ENCODE measurements at places on chromosomes 6 and 20.

DNA sequence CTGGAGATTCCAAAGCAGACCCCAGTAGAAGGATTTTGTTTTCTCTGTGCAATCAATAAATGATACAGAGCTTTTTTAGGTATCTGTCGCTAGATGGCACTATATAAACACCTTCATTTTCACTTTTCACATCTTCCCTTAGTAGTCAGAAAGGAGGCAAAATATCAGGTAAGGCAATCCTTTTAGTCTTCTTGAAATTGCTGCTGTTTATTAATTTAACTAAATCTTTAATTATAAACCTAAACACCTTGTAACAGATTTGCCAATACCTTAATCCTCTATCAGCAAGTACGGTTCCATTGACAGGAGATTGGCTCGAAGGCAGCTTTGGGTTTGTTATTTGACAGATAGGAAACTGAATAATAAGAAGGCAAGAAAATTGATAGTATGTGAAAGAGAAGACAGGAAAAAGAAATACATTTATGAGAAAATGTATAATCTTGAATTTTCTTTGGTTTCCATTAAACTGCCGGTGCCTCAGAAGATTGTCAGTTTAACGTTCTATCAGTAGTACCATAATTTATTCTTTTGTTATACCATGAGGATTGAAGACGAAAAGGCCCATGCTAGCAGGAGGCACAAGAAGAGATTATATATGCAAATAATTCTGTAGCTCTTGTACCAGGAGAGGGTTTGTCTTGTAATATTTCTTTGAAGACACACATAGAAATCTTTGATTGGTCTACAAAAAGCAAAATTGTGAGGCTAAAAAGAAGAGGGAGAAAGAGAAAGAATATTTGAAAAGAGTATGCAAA, 23.5 kb upstream of the IBTK start:
- DNase-seq: no peak

GRCh38 chr20:4546786-4547185, 174.9 kb upstream of the PRND start:
- no peak for DNase-seq

GRCh38 chr20:48242623-48243022, 457.3 kb upstream of the SULF2 start:
- no peak for DNase-seq

- no peak for DNase-seq
Measured at GRCh38 chr6:4472969-4473642, 303.1 kb upstream of the CDYL start.

DNA sequence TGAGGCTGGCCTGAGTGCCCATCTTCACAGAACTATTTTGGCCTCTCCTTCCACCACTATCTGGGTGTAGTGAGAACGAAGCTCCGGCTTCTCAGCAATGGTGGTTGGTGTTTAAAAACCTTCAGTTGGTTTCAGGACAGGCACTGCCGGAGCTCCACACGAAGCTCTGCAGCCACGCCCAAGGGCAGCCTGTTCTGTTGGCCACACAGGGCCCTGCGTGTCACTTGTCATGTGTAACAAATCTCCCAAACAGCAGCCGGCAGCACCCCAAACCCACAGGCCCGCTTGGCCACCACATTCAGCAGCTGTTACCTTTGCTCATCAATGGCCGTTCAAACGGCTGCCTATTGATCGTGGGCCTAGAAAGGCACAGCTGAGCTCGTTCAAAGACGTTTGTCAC, 97.5 kb downstream of the ERMARD start:
- no peak for DNase-seq

DNA sequence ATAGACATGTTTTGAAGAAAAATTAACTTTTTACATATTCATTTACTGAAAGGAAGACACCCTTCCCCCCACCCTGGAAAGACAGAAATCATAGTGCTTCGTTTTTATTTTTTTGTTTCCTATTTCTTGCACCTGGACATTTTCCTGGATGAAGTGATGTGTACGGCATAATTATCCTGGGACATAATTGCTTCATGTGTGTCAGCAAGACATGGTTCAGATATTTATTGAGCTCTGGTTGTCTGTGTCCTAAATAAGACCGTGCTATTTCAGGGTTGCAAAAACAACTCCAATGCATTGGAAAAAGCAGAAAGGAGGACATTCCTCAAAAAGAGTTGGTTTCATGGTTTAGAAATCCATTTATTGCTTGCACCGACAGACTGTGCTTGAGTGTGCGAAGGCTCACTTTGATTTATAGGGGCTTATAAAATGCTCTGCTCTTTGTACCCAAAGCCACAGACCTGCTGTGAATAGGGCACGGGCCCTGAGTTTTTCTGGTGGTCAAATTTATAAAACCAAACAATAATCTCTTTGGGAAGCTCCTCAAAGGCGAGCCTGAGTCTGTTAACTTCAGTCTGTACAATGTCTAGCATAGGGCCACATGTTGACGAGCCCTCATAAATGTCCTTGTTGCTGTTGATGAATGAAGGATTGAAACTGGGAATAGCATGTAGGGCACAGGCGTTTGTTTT, 179.5 kb downstream of the SOX4 start:
- DNase-seq: no peak

GRCh38 chr6:85458782-85459181, 8.9 kb downstream of the NT5E start:
- DNase-seq: no peak

DNA sequence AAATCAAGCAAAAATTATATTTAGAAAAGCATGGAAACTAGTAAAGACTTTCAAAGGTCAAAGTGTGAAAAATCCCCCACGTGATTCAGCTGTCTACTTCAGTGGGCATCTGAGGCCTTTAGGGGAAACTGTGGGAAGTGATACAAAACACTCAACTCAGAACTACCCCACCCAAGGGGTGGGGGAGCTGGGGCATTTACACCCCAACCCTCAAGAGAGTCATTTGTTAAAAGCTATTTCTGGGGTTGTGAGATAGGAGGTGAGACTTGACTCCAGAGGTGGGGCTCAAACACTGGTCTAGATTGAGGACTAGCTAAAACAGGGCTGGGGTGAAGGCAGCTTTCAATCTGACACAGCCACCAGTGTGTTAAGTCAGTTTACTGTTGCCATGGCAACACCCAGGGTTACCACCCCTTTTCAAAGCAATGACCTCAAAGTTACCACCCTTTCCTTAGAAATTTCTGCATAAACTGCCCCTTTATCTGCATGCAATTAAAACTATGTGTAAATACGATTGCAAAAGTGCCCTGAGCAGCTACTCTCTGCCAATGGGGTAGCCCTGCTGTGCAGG, 9.9 kb upstream of the GTSF1L start:
- no peak for DNase-seq

- no peak for DNase-seq
Measured at GRCh38 chr20:17956099-17956685, 12.4 kb downstream of the SNX5 start.

- DNase-seq: no peak
Measured at GRCh38 chr6:168514216-168514615, 73.2 kb downstream of the SMOC2 start.

DNA sequence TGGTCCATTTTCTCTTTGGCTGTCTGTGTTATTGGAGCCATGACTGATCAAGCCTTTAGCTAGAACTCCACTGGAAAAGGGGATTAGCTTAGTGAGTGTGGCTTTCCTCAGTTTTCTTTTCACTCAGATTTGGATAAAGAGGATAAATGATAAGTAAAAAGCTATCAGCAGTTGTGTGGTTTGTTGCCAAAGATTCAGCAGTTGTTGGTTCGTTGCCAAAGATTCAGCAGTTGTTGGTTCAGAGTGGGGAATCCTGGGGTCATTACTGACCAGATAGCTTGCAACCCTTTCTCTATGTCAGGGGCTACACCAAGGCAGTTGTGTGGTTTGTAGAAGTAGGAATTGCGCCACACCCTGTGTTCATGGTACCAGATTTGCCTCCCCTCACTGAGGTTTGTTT, 107.7 kb upstream of the SCP2D1 start:
- no peak for DNase-seq

- no peak for DNase-seq
Measured at GRCh38 chr6:51429017-51429712, 610.5 kb downstream of the TFAP2B start.

- no peak for DNase-seq
Measured at GRCh38 chr6:22550971-22551670, 18.2 kb upstream of the HDGFL1 start.

- no peak for DNase-seq
Measured at GRCh38 chr20:57600320-57601210, 19.7 kb downstream of the ZBP1 start.

GRCh38 chr6:21524201-21524600, 69.3 kb upstream of the SOX4 start:
- DNase-seq: no peak

DNA sequence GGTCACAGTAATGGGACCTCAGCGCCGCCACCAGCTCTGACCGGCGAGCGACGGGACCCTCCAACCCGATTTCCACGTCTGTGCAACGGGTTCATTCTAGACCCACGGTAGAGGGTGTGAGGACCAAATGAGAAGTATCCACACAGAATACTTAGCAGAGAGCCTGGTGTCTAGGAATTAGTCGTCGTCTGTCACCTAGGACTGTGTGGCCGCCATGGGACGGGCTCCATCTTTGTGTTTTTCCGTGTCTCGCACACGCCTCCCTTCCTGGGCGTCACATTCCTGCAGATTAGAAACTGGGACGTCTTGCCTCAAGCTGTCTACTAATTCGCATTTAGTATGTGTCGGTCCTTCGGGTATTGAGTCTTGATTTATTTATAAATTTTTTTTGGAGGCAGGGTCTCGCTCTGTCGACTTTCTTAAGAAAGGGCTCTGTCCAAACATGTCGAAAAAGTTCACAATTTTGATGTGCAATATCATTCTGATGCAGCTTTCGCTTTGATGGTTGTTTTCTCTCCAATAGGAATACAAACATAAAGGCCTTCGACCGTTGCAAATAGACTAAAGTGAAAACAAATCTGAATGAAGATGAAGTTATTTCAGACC, 563 bp downstream of the MGME1 start:
- no peak for DNase-seq

DNA sequence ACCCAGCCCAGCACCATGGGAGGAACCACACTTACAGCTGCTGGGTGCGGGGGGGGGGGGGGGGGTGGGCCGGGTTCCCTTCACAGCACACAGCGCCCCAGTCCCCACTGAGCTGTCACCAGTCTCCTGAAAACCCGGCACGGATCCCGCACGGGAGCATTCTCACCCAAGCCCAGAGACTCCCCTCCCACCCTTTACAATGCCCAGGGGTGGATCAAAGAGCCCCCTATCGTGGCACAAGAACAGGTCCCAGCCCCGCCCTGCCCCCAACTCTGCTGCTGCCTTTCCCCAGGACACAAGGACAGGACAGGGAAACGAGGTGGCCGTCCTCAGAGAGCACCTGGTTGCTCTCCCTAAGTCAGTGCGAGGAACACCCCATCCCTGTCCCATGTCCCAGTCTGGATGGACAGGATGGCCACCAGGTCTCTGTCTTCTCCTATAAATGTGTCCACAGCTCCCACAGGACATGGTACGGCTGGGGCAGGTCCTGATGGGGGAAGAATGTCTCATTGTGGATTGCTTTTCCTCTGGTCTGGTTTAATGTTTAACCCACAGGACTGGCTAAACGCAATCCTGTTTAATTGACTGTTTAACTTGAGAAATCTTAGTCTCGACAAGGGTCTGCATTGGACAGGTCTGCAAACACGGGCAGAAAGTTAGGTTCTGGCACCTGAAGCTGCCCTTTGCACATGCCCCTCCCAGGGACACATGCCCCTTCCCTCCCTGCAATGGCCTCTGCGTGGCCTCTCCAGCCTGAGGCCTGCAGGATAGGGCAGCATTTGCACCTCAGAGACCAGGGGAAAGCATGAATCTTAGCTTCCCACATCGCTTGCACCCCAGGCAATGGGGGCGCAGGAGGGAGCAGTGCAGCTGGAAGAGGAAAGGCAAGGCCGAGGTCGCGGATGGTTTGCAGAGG, 45.3 kb downstream of the DACT2 start:
- no peak for DNase-seq

- DNase-seq: no peak
Measured at GRCh38 chr6:158789115-158789917, 29.9 kb downstream of the EZR start.

DNA sequence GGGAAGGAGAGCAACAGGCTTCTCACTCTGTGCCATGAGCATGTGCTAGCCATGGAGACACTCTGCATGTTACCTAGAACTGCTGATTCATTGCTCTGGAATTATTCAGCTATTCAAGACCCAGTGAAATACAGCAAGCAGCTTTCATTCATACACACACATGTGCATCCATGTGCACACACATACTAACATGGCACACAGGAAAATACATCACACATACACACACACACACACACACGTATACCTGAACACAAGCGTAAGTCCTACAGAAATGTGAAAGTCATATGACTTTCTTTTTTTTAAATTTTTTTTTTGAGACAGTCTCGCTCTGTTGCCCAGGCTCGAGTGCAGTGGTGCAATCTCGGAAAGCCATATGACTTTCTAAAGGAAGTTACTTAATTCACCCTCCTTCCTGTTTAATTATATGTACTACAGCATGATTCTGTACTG, 108.2 kb upstream of the NFATC2 start:
- DNase-seq: no peak

DNA sequence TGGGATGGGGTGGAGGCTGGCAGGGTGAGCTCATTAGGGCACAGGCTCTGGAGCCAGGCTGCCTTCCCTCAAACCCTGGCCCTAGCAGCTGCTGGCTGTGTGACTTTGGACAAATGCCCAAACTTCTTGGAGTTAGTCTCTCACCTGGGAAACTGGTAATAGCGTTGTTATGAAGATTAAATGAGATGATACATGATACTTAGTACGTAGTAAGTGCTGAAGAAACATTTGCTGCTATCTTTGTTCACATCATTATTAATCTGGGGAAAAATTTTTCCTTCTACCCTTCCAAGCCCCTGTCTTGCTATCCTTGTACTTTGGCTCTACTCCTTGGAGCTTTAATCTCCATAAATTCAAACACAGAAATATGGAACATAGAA, 22.3 kb upstream of the PPARD start:
- DNase-seq: no peak

DNA sequence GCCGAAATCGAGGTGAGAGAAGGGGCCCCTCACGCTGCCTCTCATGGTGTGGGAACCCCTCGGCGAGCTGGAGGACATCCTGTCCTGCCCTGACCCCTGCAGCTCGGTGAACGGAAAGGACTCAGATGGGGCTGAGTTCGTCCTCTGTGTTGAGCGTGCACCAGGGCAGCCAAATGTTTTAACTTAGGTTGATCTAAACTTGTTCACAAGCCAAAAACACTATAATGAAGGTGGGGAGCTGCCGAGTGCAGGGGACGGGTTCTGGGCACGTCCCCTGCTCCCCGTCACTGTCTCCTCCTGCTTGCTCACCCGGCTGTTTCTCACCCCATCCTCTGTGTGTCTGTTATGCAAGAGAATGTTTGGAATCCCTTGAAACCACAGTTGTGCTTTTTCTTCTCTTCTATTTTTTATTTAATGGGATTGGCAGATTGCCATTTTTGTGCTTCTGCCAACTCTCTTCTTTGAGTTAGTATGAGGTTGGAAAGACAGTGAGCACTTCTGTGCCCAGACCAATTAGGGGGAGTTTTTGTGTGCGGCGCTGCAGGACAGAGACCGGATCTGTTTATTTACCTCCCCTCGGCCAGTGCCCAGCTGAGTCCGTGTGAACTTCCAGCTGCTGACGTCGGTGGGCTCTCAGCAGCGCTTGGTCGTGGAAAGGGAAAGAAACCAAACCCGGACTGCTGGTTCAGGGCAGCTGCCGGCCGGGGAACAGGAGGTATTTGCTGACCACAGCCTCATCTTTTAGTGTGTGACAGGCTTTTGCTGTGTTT, 158.1 kb downstream of the DTNBP1 start:
- no peak for DNase-seq

GRCh38 chr20:717271-717670, 41.7 kb upstream of the SCRT2 start:
- no peak for DNase-seq
